Left lobe of liver (tissue), 2 donors: ENCODE measurements at places on chromosomes 3 and 15. TPM values are rescaled to one million over a fixed set of nuclear protein-coding genes. Genes with fewer than 3 reads are reported as not detected.

DNA sequence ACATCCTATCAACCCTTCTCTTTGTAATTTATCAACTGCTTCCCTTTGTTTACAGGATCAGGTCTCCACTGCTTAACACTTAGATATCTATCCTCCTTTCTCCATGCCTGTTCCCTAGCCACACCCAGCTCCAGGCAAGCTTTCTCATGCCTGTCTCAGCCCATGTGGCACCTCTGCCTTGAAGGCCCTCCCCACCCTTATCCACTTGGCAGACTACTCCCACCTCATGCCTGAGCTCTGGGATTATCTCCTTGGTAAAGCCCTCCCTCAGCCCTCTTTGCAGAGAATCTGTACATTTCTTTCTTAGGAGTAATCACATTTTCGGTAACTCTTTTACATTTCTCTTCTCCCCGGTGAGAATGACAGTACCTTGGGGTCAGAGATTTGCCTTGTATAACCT is 96.0 kb downstream of the ATP1B3 start:
- DNase-seq = no peak

DNA sequence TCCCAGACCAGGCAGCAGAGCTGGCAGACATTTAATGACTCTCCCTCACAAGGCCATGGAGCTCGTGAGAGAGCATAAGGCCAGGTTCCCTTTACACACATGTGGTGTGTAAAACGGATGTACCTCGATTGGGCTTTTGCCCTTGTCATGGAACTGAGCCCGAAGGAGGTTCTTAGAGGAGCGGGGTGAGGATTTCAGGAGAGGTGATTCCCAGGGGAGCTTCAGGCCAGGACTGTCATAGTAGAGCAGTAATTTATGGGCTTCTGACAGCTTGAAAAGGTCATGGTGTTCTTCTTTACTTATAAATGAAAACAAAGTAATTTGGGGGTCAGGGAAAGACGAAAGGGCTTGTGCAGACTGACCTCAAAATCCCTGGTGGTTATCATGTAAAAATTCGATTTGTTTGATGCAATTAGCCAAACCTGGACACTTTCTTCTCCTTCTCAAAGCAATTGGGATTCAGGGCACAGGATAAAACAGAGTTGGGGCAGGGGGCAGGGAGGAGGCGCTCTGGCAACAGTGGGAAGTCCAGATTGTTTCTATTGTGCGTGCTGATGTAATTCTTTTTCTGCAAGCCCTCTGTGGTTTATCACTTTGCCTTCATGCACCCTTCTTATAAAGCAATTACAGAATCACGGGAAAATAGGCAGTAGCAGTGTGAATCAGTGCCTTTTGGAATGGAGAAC is 51.0 kb downstream of the CACNA1D start:
- DNase-seq = no peak

GOLGA8G gene
- total RNA-seq = not detected

RLBP1 gene
- total RNA-seq = not detected

DNA sequence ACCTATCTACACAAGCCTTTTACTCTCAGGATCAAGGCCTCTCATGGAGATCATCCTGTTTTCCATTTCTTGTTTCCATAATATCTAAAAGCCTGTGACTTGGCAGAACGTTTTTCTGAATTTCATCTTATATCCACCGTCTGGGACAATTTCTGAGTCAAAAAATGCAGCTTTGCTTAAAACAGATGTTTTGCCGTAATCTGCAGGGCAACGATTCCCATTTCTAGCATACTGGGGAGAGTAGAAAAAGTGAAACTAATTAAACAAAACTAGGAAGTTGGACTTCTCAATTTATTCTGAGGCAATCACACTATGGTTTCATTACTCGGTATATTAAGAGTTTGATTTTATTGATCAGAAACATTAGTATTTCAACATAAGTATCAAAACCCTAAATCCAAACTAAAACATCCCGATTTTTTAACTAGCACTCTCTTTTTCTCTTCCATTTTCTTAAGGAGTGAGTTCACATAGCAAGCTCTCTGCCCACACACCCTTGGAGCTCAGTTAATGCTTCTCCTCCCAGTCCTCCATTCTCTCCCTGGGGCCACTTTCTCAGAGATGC is 33.6 kb downstream of the SPATA12 start:
- no peak for DNase-seq

GRCh38 chr3:64489361-64490044 is 198.3 kb downstream of the ADAMTS9 start:
- no peak for DNase-seq

- no peak for DNase-seq
Observed at GRCh38 chr3:6273878-6274277, 587.0 kb upstream of the GRM7 start.

DNA sequence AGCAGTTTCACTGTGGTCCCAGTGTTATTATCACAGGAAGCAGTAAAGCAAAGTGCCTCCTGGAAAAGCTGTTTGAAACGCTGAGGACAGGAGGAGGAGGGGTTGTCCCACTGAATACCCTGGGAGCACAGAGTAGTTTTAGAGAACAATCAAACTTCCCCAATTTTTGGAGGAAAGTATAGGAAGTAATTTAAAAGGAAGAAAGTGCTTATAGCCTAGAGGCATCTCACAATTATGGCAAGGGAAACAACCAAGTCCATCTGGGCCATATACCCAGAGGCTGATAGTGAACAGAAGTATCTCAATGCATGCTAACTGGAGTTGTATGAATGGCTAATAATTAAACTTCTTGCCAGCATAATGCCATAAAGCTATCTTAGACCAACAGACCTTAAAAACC is 137.2 kb upstream of the EPHA6 start:
- no peak for DNase-seq

- DNase-seq = no peak
Observed at GRCh38 chr3:9324944-9325343, 37.9 kb upstream of the THUMPD3 start.

DNA sequence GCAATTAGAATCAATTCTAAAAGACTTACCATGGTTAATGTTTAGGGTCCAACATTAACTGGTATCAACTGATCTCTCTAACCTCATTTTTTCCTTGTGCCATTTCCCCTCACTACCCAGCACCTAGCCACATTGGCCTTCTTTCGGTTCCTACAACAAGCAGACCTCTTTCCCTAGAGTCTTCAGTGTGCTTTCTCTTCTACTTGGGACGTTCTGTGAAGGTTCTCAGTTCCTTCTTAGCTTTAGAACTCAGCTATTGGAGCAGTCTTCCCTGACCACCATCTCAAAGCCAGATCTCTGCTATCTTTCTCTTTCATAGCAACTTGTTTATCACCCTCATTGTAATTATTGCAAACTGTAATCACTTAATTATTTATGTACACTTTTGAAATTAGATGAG is 31.5 kb upstream of the MINDY4B start:
- DNase-seq = no peak

DNA sequence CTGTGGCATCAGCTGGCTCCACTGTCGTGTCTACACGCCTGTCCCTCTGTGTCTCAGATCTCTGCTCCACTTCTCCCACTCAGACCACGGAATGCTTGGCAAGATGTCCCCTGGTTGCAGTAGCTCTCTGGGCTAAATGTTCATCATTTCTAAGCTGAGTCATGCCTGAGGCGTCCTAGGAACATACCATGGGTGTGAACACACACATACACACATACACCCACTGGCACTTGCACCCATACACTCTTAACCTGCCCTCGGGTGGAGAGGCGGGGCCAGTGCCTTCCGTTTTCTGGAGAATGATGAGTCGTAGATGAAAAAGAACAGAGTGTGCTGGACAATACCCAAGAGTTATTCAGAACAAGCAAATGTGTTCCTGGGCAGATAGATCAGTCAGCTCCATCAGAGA is 72.4 kb downstream of the SENP2 start:
- DNase-seq = no peak

TEX9 gene
- total RNA-seq = 0.81 TPM

DNA sequence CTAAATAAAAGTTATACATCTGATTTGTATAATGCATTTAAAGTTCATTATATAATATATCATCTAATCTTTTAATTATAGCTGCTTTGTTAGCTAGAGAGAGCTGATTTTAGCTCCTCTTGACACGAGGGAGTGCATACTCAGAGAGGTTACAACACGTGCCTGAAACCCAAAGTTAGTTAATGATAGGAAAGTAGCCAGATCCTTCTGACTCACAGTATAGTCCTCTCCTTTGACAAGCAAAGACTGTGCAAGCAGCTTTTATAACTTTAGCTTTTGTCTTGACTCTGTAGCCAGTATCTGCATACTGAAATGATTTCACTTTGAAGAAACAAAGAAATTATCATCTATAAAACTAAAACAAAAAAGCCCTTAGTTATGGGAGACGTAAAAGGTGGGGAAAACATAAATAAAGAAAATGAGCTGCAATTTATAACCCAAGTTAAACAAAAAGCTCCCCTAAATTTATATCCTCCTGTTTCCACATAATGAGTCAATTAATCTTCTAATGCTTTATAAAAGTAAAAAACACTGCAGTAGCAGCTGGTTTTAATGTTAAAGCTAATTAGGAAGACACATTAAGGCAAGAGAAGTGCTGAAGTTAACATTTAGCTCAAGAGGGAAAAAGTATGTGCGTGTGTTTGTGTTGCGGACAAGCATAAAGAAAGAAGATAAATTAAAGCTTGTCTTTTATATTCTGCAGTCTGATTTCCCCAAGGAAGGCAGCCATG is 13.1 kb downstream of the GABRR3 start:
- DNase-seq = no peak

DNA sequence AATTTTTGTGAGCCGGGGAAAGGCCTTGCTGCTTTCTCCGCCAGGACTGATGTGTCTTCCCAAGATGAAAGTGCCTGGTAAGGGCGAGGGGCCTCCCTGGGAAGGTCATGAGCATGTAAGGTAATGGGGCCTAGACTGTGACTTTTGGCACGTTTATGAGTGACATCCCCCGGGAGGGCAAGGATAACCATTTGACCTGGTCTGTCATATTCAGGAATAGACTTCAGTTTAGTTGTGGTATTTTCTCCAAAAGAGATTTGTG is 631 bp upstream of the CNBP start:
- no peak for DNase-seq

DNA sequence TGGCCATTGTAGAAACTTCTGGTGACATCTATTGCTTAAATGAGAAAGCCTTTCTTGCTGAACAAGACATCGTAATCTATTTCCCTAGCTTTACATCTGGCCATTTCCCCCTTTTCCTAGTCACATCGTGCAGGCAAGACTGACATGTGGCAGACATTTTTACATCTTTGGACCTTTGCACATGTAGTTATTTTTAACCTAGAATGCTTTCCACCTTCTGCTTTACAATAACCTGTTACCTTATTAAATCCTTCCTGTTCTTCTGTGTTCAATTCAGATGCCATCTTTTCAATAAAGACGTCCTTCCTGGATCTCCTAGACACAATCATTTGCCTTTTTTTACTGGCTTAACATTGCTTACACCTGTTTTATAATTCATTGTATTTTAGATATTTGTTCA is 343.3 kb downstream of the DIPK2A start:
- DNase-seq = no peak

ANKRD34C gene
- total RNA-seq = not detected

GRCh38 chr15:40498891-40499290 is 28.1 kb downstream of the CHST14 start:
- DNase-seq = no peak

DNA sequence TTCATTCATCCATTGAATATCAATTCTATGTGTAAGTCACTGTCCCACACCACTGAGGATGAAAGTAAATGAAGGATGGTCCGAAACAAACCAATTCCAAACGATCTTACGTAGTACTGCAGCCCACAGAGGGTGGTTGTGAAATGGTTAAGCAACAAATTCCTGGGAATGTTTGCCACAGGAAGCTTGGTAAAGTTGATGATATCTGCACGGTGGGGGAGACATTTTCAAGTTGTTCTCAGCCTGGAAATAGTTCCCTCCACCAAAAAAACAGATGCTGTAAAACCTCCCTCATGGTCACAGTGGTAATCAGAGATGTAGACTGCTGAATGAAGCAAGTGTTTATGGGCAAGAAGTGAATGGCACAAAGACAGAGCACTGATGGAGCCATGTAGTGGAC is 35.9 kb upstream of the BNC1 start:
- no peak for DNase-seq

GRCh38 chr15:81113861-81114291 is 20.2 kb upstream of the CFAP161 start:
- no peak for DNase-seq

GRK7 gene
- not detected for total RNA-seq

GRCh38 chr3:126654571-126655383 is at the start of gene TXNRD3:
Gene TXNRD3, minus strand, starts transcription at chr3:126655124.
- DNase-seq = peak; percentile 92

- DNase-seq = no peak
Observed at GRCh38 chr3:143362115-143362991, 242.8 kb downstream of the CHST2 start.

SLC15A2 gene
- total RNA-seq = 1.5 TPM

DNA sequence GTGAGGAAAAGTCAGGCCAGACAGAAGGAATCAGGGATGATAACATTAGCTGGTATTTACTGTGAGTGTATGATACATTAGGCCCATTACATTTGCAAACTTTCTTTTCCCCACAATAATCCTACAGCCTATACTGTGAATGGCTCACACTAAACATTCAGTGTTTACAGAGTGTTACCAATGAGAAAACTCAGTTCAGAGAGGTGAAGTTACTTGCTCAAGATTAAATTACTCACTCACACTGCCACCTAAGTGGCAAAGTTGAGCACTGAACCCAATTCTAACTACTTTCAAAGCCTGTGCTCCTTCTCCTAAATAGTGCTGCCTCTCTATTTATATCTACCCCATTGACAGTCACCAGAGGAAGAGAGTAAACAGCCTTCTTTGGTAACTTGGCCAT is 8.5 kb downstream of the XPC start:
- no peak for DNase-seq

- no peak for DNase-seq
Observed at GRCh38 chr15:83206526-83207008, 1.1 kb downstream of the HDGFL3 start.

GRCh38 chr3:171699601-171700000 is 110.7 kb downstream of the PLD1 start:
- no peak for DNase-seq

GPD1L gene
- 2.4 TPM for total RNA-seq

DNA sequence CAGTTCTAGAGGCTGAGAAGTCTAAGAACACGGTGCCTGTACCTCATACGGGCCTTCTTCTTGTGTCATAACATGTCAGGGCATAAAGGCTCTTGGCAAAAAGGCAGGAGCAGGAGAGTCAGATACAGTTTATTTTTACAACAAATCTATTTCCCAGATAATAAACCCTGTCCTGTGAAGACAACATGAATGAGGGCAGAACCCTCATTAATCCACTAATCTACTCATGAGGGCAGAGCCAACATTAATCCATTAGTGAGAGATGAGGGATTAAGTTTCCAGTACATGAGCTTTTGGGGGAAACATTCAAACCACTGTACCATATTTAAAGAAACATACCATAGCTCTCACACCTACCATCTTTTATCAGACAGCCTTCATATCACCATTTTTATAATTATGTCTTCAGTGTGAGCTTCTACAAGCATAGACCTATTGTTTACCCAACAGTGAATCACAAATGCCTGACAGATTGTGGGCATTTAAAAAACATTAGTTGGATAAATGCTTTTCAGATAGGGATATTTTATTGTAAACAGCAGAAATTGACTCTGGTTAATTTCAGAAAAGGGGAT is 645.8 kb downstream of the GRM7 start:
- no peak for DNase-seq
